ENCODE measurements at places on chromosomes 2 and 18.

DNA sequence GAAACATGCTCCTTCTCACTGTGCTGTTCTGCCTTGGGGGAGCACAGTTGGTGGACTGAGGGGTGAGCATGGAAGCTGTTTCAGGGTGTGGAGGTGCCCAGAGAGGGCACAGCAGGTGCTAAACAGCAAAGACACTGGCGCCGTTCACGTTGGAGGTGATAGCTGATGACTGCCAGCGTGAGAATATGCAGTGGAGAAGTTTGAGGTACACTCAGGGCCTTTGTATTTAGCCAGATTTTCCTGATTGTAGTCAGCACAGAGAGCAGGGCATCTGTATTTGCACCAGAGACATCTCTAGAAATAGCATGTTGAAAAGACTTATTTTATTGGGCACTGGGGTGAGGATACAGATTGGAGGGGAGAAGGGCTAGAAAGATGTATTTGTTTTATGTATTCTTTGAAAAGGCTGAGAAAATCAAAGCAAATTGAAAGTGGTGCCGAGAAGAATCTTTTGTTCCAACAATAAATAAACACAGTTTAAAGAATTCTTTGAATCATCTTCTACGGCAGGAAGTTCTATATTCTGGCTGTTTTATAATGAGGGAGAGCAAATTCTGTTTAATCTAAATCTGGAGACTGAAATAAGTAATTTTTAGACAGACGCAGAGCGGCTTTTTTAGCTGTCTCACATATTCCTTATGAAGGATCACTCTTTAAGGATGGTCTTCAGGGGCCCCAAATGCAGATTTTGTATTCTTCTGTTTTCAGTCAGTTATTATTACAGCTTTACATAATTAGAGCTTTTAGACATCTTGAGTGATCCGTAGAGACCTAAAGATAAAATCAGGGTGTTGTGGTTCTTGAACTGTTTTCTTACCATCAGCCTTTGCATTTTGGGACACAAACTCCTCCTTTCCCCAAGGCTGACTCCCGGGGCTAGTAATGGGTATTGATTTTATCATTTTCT, 7.1 kb downstream of the ZNF532 start:
- H3K4me3 ChIP-seq: no peak overlapping the region
- no peaks in the 10 kb centered on the region for H3K36me3 ChIP-seq
- peaks cover 18% of the 10 kb centered on the region for H3K27me3 ChIP-seq
- H3K27ac ChIP-seq: no peak overlapping the region
- DNase-seq: no peak

DNA sequence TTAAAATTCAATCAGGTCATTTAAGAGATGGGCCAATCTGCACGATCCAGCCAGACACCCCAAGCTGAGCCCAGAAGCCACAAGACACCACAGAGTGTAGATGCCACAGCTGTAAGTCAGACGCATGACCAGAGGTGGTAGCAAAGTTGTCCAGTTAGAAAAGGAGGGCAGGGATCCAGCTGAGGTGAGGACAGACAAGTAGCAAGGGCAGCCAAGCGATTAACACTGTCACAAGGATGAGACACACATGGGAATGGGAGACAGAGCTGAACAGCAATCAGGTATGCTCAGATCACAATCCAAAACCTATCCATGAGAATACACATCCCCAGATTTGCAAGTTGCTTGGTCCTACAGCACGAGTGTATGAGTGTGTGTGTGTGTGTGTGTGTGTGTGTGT, 143.4 kb upstream of the STK17B start:
- no peak overlapping the region for H3K27ac ChIP-seq
- DNase-seq: no peak
- peaks cover 22% of the 10 kb centered on the region for H3K27me3 ChIP-seq
- H3K36me3 ChIP-seq: no peaks in the 10 kb centered on the region

GRCh38 chr2:219551441-219552381, 7.9 kb downstream of the TMEM198 start:
- no peaks in the 10 kb centered on the region for H3K36me3 ChIP-seq
- H3K27me3 ChIP-seq: peaks cover 29% of the 10 kb centered on the region
- H3K4me3 ChIP-seq: peak overlapping the region; percentile 79
- H3K4me1 ChIP-seq: peaks cover 5% of the 10 kb centered on the region

DNA sequence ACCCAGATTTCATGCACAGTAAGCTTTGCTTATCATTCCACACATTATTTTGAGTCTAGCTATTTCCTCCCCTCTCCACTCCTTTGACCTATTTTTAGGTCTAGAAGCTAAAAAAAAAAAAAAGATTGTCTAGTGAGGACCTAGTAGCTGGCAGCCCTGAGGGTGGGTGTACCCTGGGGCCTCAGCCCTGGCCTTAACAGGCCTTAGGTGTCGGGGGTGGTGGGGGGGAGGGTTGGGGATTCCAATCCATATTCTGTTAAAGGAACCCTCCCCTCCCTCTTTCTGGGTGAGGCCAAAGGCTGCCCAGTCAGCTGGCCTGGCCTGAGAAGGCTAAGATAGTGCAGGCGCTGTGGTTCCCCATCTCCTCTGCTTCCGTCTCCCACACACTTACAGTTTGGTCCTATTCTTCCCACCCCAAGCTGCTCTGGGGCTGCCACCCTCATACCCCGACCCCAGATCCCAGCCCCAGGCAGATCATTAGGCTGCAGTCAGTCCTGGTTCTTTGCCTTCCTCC, 65.5 kb upstream of the HK2 start:
- no peak overlapping the region for H3K4me3 ChIP-seq
- no peaks in the 10 kb centered on the region for H3K36me3 ChIP-seq
- peaks cover 6% of the 10 kb centered on the region for H3K27me3 ChIP-seq
- H3K27ac ChIP-seq: no peak overlapping the region

DNA sequence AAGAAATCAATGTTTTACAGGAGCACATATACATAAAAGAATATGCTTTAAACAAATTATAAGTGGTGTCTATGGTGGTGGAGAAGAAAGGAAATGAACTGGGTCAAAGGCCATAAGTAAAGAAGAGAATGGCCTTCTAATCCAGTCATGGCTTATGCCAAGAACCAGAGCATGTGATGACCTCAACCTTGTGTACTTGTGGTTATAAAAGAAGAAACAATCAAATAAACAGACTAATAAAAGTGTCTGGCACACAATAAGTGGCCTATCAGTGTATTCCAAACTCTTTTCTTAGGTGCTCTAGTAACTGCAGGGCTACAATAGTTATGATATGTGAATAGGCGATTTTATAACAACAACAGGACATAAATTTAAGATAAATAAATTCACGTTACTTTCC, 2.6 kb downstream of the SERPINB11 start:
- no peak overlapping the region for H3K27ac ChIP-seq
- no peaks in the 10 kb centered on the region for H3K27me3 ChIP-seq
- no peaks in the 10 kb centered on the region for H3K36me3 ChIP-seq
- H3K4me3 ChIP-seq: no peak overlapping the region

- H3K36me3 ChIP-seq: no peaks in the 10 kb centered on the region
- H3K27me3 ChIP-seq: no peaks in the 10 kb centered on the region
- no peak overlapping the region for H3K4me3 ChIP-seq
- no peak overlapping the region for H3K27ac ChIP-seq
Observed at GRCh38 chr2:40844353-40845277, 392.7 kb upstream of the SLC8A1 start.

- DNase-seq: no peak
- H3K4me3 ChIP-seq: no peak overlapping the region
- no peaks in the 10 kb centered on the region for H3K36me3 ChIP-seq
- no peaks in the 10 kb centered on the region for H3K27me3 ChIP-seq
Observed at GRCh38 chr2:107461301-107461700, 365.4 kb upstream of the RGPD4 start.

Measured in T-helper 2 cell treated with Interferon-gamma antibody and Interleukin-4, amounts not matched to agents 5 μg/mL and 100 μg/mL, for 36 hours (primary cell).